Kidney tubule cell (primary cell): ENCODE measurements at places on chromosomes 4 and X.

DNA sequence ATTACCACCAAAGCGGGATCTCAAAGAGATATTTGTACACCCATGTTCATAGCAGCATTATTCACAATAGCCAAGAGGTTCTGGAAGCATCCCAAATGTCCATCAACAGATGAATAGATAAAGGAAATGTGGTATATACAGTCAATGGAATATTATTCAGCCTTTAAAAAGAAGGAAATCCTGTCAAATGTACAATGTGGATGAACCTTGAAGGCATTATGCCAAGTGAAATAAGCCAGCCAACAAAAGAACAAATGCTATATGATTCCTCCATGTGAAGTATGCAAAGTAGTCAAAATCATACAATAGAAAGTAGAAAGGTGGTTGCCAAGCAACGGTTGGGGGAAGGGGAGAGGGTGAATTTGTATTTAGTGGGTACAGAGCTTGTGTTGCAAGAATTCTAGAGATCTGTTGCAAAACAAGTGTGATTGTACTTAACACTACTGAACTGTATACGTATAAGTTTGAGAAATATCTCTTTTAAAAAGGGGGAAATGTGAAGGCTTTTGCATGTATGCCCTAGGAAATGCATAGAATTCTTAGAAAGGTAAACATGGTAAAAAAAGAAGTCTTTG is 5.0 kb upstream of the ZRSR2 start:
- no peak for DNase-seq

GRCh38 chr4:93870876-93871458 is 42.4 kb downstream of the ATOH1 start:
- DNase-seq: no peak

- peak; percentile 96 for DNase-seq
These were observed at the start of gene ASB9 for GRCh38 chrX:15269618-15270521. ASB9 (minus strand) TSS chrX:15270083; CDS start chrX:15269874, 209 bp downstream.

DNA sequence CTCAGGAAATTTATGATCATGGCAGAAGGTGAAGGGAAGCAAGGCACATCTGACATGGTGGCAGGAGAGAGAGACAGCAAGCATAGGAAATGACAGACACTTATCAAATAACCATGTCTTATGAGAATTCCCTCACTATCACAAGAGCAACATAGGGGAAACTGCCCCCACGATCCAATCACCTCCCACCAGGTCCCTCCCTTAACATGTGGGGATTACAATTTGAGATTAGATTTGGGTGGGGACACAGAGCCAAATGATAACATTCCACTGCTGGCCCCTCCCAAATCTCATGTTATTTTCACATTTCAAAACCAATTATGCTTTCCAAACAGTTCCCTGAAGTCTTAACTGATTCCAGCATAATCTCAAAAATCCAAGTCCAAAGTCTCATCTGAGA is 8.2 kb upstream of the TMA16 start:
- no peak for DNase-seq

GRCh38 chrX:74450803-74451449 is 29.6 kb downstream of the SLC16A2 start:
- DNase-seq: peak; percentile 90

GRCh38 chr4:59598330-59598618 is 1601.9 kb upstream of the ADGRL3 start:
- DNase-seq: peak; percentile 5

GRCh38 chr4:184255871-184256642 is 38.4 kb upstream of the ENPP6 start:
- no peak for DNase-seq

GRCh38 chr4:48369771-48370170 is 28.4 kb downstream of the SLAIN2 start:
- DNase-seq: no peak

- DNase-seq: peak; percentile 96
These were observed 249.4 kb downstream of the ADAMTS3 start for GRCh38 chr4:72319601-72320021.

- no peak for DNase-seq
These were observed 16.0 kb upstream of the UGT8 start for GRCh38 chr4:114582621-114583020.

DNA sequence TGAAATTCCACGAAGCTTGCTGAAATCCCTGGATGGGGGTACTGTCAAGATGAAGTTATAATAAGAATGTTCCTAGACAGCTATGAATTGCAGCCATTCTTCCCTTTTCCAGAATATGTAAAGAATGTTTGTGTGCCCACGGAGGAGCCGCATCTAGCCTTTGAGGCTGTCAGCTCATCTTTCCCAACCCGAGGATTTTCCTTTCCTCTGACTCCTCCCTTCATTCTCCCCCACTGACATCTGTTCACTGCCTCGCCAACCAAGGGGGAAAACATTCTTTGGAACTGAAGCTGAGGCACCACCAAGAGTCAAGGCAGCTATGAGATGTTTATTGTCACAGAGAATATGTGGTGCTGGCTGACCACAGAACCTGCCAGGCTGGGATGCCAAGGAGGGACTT is 8.8 kb downstream of the NHSL2 start:
- DNase-seq: no peak

DNA sequence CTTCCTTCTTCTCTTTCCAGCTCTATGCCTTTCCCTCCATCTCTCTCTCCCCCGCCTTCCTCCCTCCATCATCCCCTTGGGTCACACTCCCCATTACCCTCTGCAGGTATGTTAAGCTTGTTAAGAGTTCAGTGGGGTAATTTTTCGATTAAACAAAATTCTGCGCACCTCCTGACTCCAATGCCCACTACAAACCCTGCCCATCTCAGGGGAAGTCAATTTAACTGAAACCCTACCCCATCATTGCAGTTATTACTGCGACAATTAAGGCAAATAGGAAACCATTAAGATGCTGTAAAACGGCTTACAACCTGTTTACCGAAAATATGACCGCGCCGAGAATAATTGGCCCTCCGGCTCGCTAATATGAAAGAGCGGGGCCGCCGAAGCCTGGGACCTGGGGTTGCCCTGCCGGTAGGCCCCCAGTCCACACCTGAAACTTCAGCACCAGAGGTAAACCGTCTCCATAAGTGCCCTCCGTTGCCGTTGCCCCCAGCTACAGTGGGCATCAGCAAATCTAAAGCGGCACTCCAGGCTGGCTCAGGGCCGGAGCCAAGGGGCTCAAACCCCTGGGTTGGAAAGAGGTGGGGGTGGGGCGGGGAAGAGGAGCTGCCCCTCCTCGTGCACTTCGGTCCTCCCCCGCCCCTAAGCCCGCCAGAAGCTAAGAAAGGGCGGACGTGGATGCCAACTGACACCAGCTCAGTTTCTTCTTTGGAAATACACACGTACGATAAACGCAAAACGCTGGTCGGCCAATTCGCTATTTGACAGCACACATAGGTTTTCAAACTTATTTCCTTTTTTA is 4.8 kb downstream of the ARX start:
- no peak for DNase-seq

- no peak for DNase-seq
These were observed 112.4 kb upstream of the ELOVL6 start for GRCh38 chr4:110310795-110311194.

DNA sequence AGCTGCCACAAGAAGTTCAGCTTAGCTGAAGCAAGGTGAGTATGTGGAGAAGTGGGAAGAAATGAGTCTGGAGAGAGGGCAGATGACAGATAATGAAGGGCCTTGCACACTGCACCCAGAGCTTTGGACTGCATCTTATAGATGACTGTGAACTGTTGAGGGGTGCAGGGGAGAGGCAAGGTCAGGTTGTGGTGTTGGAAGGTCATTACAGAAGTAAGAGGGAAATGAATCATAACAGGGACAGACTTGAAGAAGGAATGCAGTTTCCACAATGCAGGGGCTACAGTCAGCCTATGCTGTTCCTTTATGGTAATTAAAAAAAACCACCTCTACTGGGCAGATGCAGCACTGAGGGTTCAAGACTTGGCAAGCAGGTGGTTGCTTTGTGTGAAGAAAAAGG is 4.8 kb upstream of the IGFBP7 start:
- DNase-seq: peak; percentile 77

DNA sequence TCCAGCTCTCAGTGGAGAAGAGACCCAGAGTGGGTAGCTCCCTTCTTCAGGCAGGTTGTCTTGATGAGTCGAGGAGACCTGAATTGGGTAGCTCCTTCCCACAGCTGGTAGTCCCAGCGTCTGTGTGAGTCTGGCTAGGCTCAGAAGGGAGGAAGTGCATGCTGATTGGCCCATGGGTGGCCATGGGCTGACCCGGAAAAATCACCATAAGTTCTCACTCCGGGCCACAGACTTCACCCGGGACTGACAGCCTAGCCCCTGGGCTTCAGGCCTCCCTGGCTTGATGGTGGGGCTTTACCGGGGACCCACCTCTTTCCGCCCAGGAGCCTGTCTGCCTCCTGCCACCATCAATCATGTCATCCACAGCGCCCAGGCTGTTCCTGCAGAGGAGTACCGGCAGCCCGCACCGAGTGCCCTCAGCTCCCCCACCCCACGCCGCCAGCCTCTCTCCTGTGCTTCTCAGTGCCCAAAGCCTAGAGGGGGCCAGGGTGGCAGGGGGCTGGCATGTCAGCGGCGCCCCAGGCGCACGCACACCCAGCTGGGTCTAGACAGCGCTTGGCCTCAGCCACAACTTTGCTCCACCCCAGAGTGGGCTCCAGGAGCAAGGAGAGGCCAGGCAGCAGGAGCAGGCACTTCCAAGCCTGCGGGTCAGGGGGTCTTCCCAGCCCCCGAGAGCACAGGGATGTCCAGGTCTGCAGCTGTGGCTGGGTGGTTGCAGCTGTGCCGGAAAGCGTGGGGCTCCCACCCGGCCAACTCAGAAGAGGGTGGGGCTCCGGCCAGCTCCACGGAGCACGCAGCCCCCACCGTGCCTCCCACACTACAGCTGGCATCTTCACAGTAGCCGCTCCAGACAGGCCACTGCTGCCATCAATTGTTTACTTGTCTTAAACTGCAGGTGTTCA is 16.1 kb upstream of the SAT1 start:
- DNase-seq: peak; percentile 37

- no peak for DNase-seq
These were observed 15.6 kb upstream of the ADH5 start for GRCh38 chr4:99104153-99104552.

DNA sequence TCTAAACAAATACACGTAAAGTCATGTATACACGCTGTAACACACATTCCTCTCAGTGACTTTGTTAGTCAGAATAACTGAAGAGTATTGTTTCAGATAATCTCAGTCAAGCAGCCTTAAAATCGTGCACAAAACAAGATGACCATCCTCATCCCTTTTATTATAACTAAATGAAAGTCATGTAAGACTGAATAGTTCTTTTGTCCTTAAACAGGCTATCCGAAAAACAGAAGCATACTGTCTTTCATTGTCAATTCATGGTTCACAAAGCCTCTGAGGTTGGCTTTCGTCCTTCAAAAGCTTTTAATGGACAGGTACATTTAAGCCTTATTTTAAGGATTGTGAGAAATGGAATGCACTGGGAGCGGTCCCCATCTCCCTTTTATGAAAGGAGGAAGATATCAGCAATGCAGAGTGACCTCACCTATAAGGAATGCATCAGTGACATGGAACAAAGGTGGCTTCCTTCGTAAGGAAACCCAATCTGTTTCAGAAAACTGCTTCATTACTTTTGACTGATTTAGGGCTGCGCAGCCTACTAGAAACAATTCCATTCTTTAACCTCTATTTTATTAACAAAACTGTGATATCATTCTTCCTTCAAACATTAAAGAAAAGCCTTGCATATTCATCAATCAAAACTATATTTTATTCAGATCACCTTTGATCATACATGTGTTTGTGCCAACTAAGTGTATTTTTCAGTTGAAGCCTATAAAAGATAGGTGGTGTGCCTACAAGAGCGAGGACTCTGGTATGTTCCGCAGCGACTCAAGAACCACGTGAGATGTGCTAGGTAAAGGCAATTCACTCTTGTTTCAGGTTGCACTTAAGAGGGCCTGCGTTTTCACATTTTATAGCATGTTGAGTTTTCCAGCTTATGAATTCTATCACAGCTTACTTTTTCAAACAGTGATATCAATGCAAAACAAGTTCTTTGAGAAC is 19.2 kb downstream of the SH3RF1 start:
- peak; percentile 89 for DNase-seq

DNA sequence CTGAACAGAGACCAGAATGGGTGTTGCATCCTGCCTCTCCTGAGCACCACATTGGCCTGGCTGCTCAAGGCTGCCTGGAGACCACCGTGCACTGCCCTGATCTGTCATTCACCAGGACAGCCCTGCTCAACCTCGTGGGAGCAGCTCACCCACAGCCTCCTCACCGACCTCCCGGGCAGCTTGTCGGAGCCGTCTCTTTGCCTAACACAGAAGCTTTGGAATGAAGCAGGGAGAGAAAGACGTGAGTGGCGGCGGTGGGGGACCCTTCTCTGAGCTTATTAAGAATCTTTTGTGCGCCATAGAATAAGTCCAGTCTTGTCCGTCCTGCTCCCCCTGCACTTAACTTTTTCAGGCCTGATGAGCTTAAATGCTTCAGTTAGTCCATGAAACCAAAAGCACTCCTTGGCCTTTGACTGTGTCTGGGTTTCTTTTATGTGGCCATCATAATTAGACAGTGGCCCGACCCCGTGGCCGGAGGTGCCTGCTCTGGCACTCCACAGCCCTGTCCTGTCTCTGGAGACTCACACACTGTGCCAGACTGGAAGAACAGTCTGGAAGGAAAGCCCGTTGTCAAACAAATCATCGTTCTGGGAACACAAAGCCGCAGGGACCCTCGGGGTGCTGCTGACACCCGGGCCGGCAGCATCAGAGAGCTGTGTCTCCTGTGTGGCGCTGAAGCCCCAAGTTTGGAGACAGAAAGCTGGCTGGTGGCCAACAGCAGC is 192.8 kb downstream of the BCOR start:
- no peak for DNase-seq

DNA sequence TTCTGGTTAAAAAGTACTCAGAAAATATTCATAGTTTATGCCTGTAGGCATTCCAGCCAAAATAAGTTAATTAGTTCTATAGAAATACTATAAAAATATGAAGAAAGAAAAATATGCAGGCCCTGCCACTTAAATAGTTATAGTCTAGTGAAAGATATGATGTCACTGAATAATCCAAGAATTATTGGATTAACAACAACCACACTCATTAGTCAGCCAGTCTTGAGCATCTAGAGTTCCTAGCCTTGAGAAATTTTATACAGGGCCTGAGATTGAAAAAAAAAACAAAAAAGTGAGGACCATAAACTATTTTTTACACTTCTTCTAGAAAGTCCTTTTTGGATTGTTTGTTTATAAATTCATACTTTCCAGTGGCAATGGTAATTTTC is 823.0 kb downstream of the FAT4 start:
- DNase-seq: no peak

DNA sequence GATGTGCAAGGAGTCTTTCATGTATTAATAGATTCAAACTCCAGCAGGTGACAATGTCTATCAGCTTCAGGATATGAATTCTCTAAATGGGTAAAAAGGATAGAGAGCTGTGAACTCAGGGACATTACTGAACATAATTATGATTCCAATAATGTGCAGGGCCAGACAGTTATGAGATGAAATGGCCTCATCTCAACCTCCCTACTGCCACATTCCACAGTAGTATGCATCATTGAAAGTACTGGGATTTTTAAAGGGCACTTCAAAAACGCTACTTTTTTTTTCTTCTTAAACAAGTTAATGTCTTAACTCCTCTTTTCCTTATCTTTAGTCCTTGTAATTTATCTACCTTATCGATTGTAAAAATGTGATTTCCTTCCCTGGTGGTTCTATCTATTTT is 202.0 kb downstream of the APBB2 start:
- DNase-seq: no peak
